ENCODE measurements at places on chromosomes 3 and 15. TPM values are rescaled to one million over a fixed set of nuclear protein-coding genes. Genes with fewer than 3 reads are reported as not detected.

The EHD4 gene
- 6.9 TPM for total RNA-seq

The SRGAP3 gene
- total RNA-seq: 5.9 TPM

The PTPRG gene
- total RNA-seq: not detected

The STARD5 gene
- total RNA-seq: 5.3 TPM

The TFDP2 gene
- total RNA-seq: 23.0 TPM

The NTRK3 gene
- total RNA-seq: not detected

The SLC12A1 gene
- total RNA-seq: not detected

The ARPP21 gene
- not detected for total RNA-seq

The SLC15A2 gene
- total RNA-seq: 3.9 TPM

The LRRC49 gene
- not detected for total RNA-seq

The SI gene
- not detected for total RNA-seq

The SST gene
- total RNA-seq: not detected

The MST1R gene
- 3.9 TPM for total RNA-seq

The WDR76 gene
- total RNA-seq: 87.0 TPM

The PLA1A gene
- total RNA-seq: not detected

The THPO gene
- not detected for total RNA-seq

The PFN2 gene
- total RNA-seq: 0.53 TPM

The SEC22C gene
- 49.3 TPM for total RNA-seq

The DAPK2 gene
- total RNA-seq: 1.5 TPM

The PLSCR5 gene
- total RNA-seq: not detected

The GXYLT2 gene
- total RNA-seq: not detected

The CAMK2N2 gene
- total RNA-seq: not detected

All from activated CD8-positive, alpha-beta T cell treated with anti-CD3 and anti-CD28 coated beads, Interleukin-2, amount 10 ng/mL, durations not matched to agents 7 days and 5 days (primary cell).